ENCODE measurements at places on chromosomes 1 and 21.

DNA sequence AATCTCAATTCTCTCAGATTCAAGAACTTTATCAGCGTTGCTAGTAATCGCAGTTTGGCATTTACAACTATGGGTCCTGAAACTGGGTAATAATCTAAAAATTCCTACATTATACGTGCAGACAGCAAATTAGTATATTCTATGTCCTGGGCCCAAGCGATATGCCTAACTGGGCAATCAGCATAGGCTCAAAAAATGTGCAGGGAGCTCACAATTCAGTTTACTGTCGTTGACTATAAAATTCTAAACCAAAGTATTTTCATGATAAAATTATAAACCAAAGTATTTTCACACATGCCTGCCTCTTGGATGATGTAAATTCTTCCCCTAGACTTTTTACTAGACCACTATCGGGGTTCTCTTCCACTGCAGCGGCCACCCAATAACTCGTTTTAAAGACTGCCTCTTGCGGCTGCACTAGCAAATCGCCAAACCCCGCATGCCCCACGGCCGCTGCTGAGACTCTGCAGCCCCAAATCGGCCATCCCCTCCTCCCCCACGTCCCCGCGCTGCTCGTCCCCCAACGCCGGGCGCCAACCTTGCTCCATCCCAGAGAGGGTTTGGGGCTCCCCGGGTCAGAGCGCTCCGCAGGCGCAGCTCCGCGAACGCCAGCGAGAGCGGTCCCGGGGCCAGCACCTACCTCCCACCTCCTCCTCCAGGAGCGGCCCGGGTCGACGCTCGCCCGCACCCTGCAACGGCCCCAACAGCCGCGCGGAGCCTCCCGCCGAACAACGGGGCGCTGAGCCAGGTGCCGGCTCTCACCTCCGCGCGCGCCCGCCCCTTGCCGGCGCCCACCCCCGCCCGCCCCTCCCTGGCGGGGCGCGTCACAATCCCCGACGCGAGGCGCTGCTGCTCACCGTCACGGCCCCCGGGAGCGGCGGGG, 506 bp downstream of the SSX2IP start:
- DNase-seq, result no peak

DNA sequence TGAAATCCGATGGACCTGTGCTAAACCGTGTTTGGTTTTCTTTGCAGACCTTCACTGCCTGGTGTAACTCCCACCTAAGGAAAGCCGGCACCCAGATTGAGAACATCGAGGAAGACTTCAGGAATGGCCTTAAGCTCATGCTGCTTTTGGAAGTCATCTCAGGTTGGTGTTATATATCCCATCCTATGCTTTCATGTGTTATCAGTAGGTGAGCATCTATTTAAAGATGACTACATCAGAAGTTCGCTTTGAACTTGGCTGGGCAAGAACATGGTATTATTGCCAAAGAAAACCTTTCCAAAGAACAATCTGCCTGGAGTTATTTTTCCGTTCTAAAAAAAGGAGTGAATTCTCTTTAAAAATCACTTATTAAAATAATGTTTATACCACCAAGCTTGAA, 31.5 kb downstream of the ACTN2 start:
- DNase-seq, result no peak

DNA sequence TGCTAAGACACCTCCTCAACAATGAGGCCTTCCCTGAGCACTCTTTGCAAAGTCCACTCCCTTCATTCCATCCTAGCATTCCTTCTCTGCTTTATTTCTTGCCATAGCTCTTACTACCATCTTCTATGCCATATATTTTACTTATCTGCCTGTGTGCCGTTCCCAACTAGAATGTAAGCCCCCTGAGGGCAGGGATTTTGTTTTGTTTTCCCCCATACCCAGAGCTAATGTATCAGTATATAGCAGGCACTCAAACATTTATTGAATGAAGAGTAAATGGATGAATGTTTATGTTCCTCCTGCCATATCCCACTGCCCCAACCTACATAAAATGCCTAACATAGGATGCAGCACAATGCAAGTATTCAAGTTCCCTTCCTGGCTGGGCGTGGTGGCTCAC, 14.9 kb upstream of the PPP1R15B start:
- no peak for DNase-seq

- no peak for DNase-seq
Observed at GRCh38 chr1:66353257-66353656, 180.7 kb upstream of the SGIP1 start.

DNA sequence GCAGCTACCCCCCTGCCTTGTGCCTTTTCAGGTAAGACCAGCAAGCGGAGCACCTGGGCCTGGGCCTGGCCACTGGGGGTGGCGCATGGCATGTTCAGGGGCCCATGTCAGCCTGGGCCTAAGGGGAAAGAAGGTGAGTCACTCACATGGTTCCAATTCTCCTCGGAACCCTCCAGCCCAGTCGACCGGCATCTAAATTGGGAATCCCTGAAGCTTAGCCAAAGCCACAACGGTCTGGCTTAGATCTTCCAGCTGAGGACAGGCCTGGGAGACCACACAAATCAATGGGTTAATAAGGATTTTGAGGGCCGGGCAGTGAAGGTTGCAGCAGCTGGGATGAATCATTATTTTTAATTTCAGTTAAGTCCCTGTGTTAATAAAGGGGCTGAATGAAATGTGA, 145.1 kb upstream of the SMYD2 start:
- no peak for DNase-seq

- no peak for DNase-seq
Observed at GRCh38 chr21:40689840-40690360, 157.1 kb downstream of the DSCAM start.

GRCh38 chr1:181208083-181208482, 119.6 kb downstream of the IER5 start:
- DNase-seq, result no peak

All from activated CD4-positive, alpha-beta T cell treated with anti-CD3 and anti-CD28 coated beads for 1 hour (primary cell).